ENCODE measurements at places on chromosomes 7 and 10.

GRCh38 chr10:63267414-63268148, 134.5 kb downstream of the NRBF2 start:
- no peak for DNase-seq

DNA sequence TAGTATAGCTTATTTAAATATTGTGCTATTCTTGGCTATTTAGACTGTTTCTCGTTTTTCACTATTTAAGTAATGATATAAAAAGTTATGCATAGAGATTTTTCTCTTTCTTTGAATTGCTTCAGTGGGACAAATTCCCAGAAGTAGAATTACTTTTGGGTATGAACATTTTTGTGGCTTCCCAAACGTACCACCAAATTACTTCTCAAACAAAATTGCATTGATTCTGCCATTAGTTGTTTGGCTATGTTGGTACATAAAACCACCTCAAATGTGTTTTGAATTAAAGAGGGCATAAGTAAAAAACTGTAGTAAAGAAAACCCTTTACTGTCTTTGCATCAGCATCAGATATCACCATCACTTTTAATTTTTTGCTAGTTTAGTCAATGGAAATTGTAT, 31.0 kb downstream of the AKR1B1 start:
- no peak for DNase-seq

DNA sequence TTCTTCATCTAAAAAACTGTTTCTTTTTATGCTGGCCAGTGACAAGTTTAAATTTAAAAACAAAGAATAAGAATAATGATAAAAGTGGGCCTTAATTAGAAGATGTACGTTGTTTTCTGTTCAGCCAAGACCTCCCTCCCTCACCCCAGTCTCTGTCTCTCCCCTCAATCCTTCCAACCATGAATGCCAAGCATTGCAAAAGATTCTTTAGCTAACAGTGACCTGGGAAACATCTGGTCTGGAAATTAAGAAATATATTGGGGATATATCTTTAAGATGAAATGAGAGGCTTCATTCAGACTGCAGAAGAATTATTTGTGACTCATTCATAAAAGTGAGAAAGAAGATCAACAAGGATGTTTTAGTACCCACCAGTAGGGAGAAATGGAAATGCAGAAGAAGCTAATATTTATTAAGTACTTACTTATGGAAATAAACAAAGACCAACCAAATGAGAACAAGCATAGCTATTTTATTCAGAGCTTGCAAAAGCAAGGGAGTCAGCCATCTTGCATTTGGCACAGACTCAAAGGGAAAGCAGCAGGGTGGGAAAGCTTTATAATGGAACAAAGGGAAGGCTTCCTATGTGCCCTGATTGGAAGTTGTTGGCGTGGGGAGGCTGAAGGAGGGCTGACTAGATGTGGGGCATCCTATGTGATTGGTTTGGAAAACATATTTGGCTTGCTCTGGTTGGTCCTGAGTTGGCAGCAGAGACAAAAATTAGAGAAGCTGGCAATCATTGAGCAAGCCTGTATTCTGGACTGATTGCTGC, 595.4 kb upstream of the GHITM start:
- no peak for DNase-seq

DNA sequence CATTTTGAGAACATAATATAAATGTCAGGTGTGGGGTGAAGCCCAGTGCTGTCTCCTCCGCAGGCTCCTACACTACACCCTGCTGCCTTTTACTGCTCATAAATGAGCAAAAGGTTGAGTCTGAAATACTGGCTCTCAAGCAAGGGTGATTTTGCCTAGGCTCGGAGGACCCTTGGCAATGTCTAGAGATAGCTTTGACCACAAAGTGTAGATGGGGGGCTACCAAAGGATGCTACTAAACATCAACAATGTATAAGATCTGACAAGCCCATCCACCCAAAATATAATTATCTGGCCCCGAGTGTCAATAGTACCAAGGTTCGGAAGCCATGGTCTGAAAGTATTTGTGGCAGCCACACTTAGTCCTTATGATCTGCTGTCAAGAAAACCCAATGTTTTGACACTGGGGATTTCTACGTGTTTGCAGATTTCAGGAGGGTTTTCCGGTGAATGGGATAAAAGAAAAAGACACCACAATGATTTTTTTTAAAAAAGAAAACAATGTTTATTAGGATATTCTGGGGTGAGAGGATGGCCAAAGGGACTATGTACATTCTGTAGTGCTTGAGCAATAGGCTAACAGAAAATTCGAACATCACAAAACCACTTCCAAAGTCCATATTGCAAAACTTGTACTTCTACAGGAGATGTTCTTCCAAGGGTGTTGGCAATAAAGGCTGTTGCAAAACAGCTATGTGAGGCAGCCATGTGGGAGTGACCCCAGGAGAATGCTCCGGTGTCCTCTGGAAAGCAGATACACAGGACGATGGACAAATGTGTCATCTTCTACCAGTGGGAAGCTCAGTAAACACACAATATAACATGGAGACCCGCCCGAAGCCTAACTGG, 216.3 kb downstream of the GFRA1 start:
- no peak for DNase-seq

GRCh38 chr7:23067271-23067670, 38.3 kb upstream of the KLHL7 start:
- no peak for DNase-seq

- DNase-seq = no peak
These were observed 216.9 kb downstream of the DYNC1I1 start for GRCh38 chr7:95989301-95989700.

GRCh38 chr7:138167222-138167621, 91.0 kb downstream of the AKR1D1 start:
- no peak for DNase-seq

GRCh38 chr7:157540020-157540419, 203.2 kb downstream of the DNAJB6 start:
- no peak for DNase-seq
